ENCODE measurements at places on chromosomes 3 and 15. TPM values are rescaled to one million over a fixed set of nuclear protein-coding genes. Genes with fewer than 3 reads are reported as not detected.

- H3K27ac ChIP-seq: no peak overlapping the region
- H3K36me3 ChIP-seq: peaks cover 4% of the 10 kb centered on the region
- H3K27me3 ChIP-seq: no peaks in the 10 kb centered on the region
- DNase-seq: no peak
- H3K4me3 ChIP-seq: no peak overlapping the region
- H3K4me1 ChIP-seq: no peaks in the 10 kb centered on the region
Measured at GRCh38 chr3:161275919-161276318, 54.8 kb downstream of the NMD3 start.

Gene SCN11A
- under 0.01 TPM for total RNA-seq

- no peak for DNase-seq
- peaks cover 4% of the 10 kb centered on the region for H3K4me1 ChIP-seq
Measured at GRCh38 chr3:194310060-194310835, 40.9 kb downstream of the CPN2 start.

GRCh38 chr3:64958199-64958843 lies 270.5 kb upstream of the ADAMTS9 start:
- H3K36me3 ChIP-seq: no peaks in the 10 kb centered on the region
- no peaks in the 10 kb centered on the region for H3K4me1 ChIP-seq
- no peak overlapping the region for H3K4me3 ChIP-seq
- no peaks in the 10 kb centered on the region for H3K27me3 ChIP-seq
- no peak overlapping the region for H3K27ac ChIP-seq
- peak; percentile 10 for DNase-seq

Gene WDR49
- total RNA-seq: under 0.01 TPM

Gene NR2E3
- total RNA-seq: under 0.01 TPM

Gene PCNP
- total RNA-seq: 93.4 TPM

Gene LZTFL1
- 26.1 TPM for total RNA-seq

DNA sequence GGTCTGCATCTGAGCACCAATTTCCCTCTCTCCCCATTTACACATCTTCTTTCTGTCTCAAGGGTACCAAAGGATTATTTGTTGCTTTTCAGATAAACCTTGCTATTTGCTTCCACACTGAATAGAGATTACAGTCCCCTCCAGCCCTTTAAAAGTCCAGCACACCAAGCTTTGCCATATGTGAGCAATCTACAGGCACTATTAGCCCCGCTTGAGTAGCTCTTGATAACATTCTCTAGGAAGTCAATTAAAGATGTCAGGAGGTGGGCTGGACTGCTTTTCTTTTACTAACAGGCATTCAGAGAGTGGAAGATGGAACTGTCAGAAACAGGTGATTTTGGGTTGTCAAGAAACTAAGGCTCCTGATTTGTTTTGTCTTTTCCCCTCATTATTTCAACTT lies 417.0 kb downstream of the ROBO2 start:
- no peaks in the 10 kb centered on the region for H3K27me3 ChIP-seq
- H3K4me3 ChIP-seq: no peak overlapping the region
- H3K27ac ChIP-seq: no peak overlapping the region
- no peak for DNase-seq
- H3K4me1 ChIP-seq: no peaks in the 10 kb centered on the region

Gene MED12L
- 2.2 TPM for total RNA-seq

- no peak for DNase-seq
- no peak overlapping the region for H3K4me3 ChIP-seq
- peaks cover 4% of the 10 kb centered on the region for H3K36me3 ChIP-seq
- H3K27me3 ChIP-seq: no peaks in the 10 kb centered on the region
- H3K4me1 ChIP-seq: no peaks in the 10 kb centered on the region
Measured at GRCh38 chr15:65619626-65620290, 2.0 kb upstream of the SLC24A1 start.

Gene RARRES1
- total RNA-seq: 19.5 TPM

- no peak overlapping the region for H3K4me3 ChIP-seq
- DNase-seq: no peak
- H3K27ac ChIP-seq: no peak overlapping the region
- H3K36me3 ChIP-seq: no peaks in the 10 kb centered on the region
- peaks cover 2% of the 10 kb centered on the region for H3K4me1 ChIP-seq
- H3K27me3 ChIP-seq: no peaks in the 10 kb centered on the region
Measured at GRCh38 chr3:155426524-155427230, 133.2 kb upstream of the STRIT1 start.

Gene GALNT15
- total RNA-seq: 7.1 TPM

- peaks cover 16% of the 10 kb centered on the region for H3K4me1 ChIP-seq
- H3K27me3 ChIP-seq: no peaks in the 10 kb centered on the region
Measured at GRCh38 chr3:162391301-162391700, 894.7 kb downstream of the OTOL1 start.

- DNase-seq: no peak
- no peak overlapping the region for H3K4me3 ChIP-seq
- no peaks in the 10 kb centered on the region for H3K36me3 ChIP-seq
- no peak overlapping the region for H3K27ac ChIP-seq
- H3K27me3 ChIP-seq: no peaks in the 10 kb centered on the region
Measured at GRCh38 chr3:119069725-119070124, 35.1 kb upstream of the IGSF11 start.

DNA sequence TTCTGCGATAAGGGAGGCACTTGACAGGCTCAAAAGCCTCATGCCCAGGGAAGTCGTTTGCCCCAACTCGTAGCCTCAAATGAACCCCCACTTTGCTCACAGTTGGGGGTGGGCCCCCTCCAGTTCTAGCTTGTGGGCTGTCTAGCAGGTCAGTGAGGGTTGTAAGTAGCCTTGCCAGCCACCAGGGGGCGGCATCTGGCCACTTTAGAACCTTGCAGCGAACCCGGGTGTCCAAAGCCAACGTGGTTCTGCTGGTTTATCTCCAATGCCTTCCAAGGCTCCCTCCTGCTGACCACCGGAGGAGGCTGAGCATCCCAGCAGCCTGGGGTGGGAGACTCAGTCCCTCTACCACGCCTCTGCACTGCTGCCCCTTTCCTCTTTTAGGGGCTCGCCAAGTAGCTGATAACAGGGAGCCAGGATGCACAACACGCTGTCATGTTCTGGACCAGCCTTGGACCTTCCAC lies 9.2 kb upstream of the RBSN start:
- no peaks in the 10 kb centered on the region for H3K36me3 ChIP-seq
- DNase-seq: peak; percentile 94
- H3K27me3 ChIP-seq: no peaks in the 10 kb centered on the region
- H3K4me3 ChIP-seq: peak overlapping the region; percentile 39

Gene ADAMTS7
- total RNA-seq: 32.4 TPM

DNA sequence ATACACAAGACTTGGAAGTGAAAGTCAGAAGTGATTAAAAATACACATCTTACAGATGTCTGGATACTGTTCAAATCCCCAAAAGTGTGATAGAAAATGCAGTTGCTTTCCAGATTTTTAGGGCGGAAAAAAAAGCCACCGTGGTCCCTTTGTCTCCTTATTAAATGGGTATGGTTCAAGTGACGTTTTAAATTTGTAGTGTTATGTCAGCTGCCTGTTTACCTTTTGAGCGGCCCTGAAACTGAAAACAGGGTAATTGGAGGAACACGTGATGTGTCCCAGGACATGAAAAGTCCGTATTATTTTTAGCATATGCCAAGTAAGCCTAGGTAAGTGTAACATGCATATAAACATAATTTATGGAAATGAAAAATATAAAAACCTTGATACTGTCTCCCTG lies 109.0 kb upstream of the PDZRN3 start:
- H3K27ac ChIP-seq: no peak overlapping the region
- H3K4me1 ChIP-seq: no peaks in the 10 kb centered on the region
- no peaks in the 10 kb centered on the region for H3K36me3 ChIP-seq
- no peak for DNase-seq

- H3K4me1 ChIP-seq: no peaks in the 10 kb centered on the region
- no peaks in the 10 kb centered on the region for H3K36me3 ChIP-seq
- H3K27ac ChIP-seq: no peak overlapping the region
- H3K27me3 ChIP-seq: no peaks in the 10 kb centered on the region
- DNase-seq: no peak
Measured at GRCh38 chr3:177646749-177647148, 449.5 kb upstream of the TBL1XR1 start.

Gene ECE2
- total RNA-seq: not detected

DNA sequence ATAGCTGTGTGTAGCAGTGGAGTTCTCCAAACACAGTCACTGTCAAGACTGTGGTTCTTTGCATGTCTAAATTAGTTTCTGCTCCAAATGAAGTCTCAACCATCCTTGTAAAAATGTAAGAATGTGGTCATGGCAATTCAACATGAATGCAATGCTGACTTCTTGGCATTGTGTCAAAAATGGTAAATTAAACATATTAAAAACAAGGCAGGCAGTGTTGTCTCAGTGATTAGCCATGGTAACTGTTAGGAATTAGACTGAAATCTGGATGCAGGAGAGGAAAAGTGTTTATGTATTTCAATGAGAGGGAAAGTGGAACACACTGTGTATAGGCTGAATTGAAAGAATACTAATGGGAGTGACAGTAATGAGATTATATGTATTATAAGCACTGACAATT lies 597.2 kb downstream of the EDEM1 start:
- no peaks in the 10 kb centered on the region for H3K4me1 ChIP-seq
- no peak overlapping the region for H3K27ac ChIP-seq
- DNase-seq: no peak
- no peaks in the 10 kb centered on the region for H3K27me3 ChIP-seq
- no peak overlapping the region for H3K4me3 ChIP-seq

DNA sequence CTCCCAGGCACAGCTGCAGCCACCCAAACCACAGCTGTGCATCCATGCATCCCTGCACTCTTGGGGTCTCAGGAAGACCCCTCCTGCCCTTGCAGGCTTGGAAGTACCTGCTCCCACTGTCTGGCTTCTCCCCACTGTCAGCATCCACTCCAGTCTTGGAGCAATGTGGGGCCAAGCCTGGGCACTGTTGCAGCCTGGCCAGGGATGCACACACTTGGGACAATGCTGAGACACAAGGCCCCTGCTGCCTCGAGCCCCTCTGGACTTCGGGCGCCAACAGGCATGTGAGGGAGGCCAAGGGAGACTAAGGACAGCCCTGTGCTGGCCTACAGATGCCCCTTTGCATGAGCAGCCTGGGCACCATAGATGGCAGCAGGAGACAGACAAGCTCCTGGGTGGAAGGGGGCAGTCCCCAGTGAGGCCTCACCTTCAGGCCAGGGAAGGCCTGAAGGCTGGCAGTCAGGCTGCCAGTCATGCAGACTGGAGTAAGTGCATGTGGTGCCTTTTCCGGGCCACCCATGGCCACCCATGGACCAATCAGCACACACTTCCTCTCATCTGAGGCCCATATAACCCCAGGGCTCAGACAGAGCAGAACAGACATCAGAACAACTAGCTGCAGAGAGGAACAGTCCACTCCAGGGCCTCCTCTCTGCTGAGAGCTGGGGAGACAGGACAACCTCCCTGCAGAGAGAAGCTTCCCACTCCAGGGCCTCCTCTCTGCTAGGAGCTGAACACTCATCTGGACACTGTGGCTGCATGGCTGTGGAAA lies 219.0 kb downstream of the VGLL3 start:
- no peak for DNase-seq
- H3K4me1 ChIP-seq: no peaks in the 10 kb centered on the region
- H3K27me3 ChIP-seq: no peaks in the 10 kb centered on the region
- H3K27ac ChIP-seq: no peak overlapping the region
- no peaks in the 10 kb centered on the region for H3K36me3 ChIP-seq

Gene P2RY14
- total RNA-seq: not detected

DNA sequence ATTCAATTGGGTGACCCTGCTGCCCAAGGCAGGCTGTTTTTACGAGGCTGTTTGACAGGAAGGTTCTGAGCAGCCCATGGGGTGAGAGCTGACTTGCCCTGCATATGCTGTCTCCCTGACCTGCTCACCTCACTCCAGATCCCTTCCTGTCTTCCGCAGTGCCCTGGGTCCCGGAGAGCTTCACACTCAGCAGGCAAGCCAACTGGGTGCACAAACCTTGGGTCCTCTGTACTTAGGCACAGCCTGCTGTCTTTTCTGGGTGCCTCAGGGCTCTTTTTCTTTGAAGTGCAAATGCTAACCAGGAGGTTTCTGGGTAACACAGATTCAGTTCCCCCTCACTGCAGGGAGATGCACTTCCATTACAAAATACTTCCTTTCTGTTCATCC lies 32.8 kb downstream of the ZXDC start:
- H3K4me1 ChIP-seq: no peaks in the 10 kb centered on the region
- no peak overlapping the region for H3K4me3 ChIP-seq
- no peak overlapping the region for H3K27ac ChIP-seq
- peaks cover 6% of the 10 kb centered on the region for H3K36me3 ChIP-seq
- DNase-seq: no peak

- no peaks in the 10 kb centered on the region for H3K4me1 ChIP-seq
- H3K4me3 ChIP-seq: no peak overlapping the region
- H3K27me3 ChIP-seq: peaks cover 4% of the 10 kb centered on the region
- no peak overlapping the region for H3K27ac ChIP-seq
- no peak for DNase-seq
Measured at GRCh38 chr3:151067158-151067557, 18.3 kb upstream of the MED12L start.

Gene NR2C2
- 34.0 TPM for total RNA-seq

DNA sequence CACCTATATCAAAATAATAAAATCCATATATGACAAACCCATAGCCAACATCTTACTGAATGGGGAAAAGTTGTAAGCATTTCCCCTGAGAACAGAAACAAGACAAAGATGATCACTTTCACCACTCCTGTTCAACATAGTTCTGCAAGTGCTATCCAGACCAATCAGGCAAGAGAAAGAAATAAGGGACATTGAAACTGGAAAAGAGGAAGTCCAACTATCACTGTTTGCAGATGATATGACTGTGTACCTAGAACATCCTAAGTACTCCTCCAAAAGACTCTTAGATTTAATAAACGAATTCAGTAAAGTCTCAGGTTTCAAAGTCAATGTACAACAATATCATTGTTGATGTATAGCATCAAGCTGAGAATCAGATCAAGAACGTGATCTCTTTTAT lies 35.6 kb upstream of the FGF7 start:
- no peaks in the 10 kb centered on the region for H3K27me3 ChIP-seq
- H3K36me3 ChIP-seq: no peaks in the 10 kb centered on the region
- H3K4me3 ChIP-seq: no peak overlapping the region
- no peak for DNase-seq
- H3K27ac ChIP-seq: no peak overlapping the region

DNA sequence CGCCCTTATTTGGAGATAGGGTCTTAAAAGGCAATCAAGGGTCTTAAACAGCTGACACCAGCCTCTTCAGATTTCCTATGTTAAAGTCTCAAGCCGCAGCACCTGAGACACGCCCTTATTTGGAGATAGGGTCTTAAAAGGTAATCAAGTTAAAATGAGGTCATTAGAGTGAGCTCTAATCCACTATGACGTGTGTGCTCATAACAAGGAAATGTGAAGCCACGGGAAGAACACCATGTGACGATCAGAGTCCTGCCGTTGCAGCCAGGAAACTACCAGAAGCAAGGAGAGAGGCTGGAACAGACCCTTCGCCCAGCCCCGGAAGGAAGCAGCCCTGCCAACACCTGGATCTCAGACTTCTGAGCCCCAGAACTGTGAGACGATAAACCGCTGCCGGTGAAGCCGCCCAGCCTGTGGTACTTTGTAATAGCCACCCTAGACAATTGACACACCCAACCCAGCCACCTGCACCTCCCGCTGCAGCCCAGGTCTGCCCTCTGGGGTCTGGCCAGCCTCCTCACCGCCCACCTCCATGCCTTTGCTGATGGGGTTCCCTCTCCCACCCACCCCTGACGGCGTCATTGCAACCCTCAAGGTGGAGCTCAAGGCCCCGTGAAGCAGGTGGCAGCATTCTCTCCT lies 137.9 kb downstream of the MEGF11 start:
- no peak overlapping the region for H3K4me3 ChIP-seq
- H3K36me3 ChIP-seq: no peaks in the 10 kb centered on the region
- peaks cover 10% of the 10 kb centered on the region for H3K27me3 ChIP-seq

Measured in osteoblast (primary cell).